ENCODE measurements at places on chromosomes 5 and 9.

DNA sequence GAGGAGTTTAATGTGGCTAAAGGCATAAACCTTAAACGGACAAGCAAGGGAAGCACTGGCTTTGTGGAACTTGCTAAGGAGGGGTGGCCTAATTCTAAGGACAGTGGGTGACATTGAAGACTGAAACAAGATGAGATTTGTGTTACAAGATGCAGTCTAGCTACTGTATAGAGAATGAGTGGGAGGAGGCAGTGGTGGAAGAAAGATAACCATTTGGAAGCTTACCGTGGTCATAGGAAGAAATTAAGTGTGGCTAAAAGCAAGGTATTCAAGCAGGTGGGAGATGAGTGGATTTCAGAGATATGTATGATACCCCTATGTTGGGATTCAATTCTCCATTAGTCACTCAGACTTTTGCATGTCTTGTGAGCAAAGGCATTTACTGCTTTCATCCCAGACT, 4.6 kb downstream of the PAM start:
- no peak for DNase-seq

GRCh38 chr9:98120476-98120875, 1.5 kb upstream of the TRIM14 start:
- DNase-seq, result no peak

DNA sequence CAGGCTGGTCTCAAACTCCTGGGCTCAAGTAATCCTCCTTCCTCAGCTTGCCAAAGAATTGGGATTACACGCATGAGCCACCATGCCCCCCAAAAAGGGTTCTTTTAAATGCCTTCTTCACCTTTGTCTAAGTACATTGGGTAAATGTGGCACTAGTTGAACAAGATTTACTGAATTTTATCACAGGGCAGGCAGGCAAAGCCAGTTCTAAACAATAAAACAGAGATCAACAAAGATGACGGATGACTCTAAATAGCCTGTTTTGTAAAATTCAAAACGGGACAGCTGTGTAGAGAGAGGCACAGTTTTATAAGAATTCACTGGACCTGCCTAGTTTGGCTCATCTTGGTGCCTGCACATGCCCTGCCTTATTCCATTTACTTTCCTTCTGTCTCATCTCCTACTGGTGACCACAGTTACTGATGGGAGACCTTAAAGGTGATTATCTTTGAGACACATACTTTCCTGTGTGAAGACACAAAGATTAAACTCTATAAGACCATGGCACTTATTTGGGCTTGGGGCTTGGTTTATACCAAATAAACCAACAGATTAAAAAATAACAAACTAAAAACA, 149.6 kb upstream of the DMRT1 start:
- DNase-seq, result no peak

GRCh38 chr5:8720506-8720905, 825.4 kb downstream of the SEMA5A start:
- DNase-seq, result no peak

All from activated naive CD4-positive, alpha-beta T cell (primary cell).